HCT116 (cell line): ENCODE measurements at places on chromosomes 1 and 21. TPM values are rescaled to one million over a fixed set of nuclear protein-coding genes. Genes with fewer than 3 reads are reported as not detected.

DNA sequence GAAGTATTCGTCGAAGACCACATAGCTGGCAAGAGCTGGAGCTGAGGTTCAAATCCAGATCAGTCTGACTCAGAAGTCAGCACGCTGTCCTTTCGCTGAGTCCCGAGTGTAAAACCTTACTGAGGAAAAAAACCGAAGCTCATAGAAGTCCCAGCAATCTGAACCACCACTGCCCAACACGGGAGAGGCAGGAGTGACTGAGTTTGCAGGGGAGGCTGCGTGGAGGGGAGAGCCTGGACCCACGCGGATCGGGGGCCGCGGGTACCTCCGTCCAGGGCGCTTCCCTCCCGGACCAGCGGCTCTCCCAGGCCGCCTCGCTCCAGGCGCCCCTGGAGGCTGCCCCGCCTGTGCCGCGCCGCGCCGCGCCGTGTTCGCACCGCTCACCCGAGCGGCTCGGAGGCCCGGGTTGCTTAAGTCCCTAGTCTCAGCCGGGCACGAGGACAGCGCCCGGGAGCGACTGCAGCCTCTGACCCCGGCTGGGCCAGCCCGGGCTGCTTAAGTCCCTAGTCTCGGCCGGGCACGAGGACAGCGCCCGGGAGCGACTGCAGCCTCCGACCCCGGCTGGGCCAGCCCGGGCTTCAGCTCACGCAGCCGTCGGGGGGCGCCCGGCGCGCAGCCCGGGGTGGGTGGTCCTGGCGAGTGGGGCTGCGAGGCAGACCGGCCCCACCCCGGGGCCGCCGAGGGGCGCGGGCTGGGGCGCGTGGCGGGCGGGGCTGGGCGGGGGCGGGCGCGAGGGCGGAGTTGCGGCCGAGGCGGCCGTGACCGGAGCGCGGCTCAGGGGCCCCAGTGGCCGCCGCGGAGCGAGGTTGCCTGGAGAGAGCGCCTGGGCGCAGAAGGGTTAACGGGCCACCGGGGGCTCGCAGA is at the start of gene ADAMTSL4:
ADAMTSL4 (plus strand) TSS at position 777 of the 864 bp plus-strand sequence. CDS start 2,881 bp downstream, outside the sequence.
- DNase-seq = no peak

DNA sequence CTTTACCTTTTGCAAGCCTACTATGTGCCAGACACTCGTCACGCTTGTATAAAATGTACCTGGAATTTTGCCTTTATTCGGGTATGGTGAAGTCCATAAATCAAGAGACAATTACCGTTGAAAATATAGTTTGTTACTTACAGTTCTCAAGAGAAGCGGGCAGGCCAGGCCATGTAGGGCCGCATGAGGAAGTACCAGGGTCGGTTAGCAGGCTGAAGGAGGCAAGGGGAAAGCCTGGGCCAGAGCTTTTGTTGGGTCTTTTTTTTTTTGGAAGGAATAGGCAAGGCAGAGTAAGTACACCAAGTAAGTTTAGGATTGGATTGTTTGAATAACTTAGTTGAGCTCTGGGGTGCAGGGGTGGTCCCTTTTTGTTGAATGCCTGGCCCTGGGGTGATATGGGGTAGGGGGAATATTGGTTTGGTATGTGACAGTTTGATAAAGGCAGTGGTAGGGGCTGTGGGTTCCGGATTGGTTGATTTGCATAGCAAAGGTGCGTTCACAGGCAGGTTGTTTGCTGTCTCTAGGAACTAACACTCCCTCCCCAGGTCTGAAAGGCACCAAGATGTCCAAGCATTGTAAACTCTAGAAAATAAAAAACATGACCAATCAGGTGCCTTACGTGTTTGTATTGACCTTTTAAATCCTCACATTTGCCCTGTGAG is 80.7 kb downstream of the KAZN start:
- DNase-seq = no peak

GRCh38 chr1:38210021-38210894 is 163.7 kb upstream of the POU3F1 start:
- DNase-seq = no peak

DNA sequence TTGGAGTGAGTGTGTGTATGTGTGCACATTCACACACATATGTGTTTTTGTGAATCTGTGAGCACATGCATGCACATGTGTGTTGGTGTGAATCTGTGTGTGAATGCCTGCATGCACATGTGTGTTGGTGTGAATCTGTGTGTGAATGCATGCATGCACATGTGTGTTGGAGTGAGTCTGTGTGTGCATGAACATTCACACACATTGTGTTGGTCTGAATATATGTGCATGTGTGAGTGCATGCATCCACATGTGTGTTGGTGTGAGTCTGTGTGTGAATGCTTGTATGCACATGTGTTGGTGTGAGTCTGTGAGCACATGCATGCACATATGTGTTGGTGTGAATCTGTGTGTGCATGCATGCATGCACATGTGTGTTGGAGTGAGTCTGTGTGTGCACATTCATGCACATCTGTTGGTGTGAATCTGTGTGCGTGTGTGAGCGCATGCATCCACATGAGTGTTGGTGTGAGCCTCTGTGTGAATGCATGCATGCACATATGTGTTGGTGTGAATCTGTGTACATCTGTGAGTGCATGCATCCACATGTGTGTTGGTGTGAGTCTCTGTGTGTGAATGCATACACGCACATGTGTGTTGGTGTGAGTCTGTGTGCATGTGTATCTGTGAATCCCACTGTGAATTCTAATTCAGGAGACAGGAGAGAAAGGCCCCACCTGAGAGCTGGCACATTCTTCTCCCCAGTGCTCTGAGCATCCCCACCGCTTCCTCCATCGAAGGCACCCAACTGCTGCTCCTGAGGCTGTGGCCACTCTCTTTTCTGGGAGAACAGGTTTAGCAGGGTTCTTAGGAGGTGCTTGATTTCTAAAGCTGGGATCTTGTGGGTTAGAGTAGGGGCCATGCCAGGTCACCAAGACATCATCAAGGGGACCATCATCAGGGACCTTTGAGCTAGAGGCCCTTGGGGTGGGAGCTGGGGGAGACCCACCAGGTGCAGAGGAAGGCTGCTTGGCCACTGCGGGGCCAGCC is 117.5 kb upstream of the ARHGEF16 start:
- no peak for DNase-seq

Gene ERICH3
- total RNA-seq = not detected

- peak; percentile 42 for DNase-seq
Measured at GRCh38 chr1:243542739-243543415, 287.0 kb downstream of the SDCCAG8 start.

DNA sequence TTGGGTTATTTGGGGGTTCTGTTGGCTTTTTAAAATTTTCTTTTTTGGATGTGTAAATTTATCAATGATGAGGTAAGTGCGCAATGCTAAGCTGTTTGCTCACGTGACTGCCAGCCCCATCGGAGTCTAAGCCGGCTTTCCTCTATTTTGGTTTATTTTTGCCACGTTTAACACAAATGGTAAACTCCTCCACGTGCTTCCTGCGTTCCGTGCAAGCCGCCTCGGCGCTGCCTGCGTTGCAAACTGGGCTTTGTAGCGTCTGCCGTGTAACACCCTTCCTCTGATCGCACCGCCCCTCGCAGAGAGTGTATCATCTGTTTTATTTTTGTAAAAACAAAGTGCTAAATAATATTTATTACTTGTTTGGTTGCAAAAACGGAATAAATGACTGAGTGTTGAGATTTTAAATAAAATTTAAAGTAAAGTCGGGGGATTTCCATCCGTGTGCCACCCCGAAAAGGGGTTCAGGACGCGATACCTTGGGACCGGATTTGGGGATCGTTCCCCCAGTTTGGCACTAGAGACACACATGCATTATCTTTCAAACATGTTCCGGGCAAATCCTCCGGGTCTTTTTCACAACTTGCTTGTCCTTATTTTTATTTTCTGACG is 3.1 kb downstream of the OLIG2 start:
- DNase-seq = no peak

GRCh38 chr1:100036718-100037655 is 67.2 kb downstream of the SLC35A3 start:
- no peak for DNase-seq

Gene FAM110D
- 0.34 TPM for total RNA-seq

DNA sequence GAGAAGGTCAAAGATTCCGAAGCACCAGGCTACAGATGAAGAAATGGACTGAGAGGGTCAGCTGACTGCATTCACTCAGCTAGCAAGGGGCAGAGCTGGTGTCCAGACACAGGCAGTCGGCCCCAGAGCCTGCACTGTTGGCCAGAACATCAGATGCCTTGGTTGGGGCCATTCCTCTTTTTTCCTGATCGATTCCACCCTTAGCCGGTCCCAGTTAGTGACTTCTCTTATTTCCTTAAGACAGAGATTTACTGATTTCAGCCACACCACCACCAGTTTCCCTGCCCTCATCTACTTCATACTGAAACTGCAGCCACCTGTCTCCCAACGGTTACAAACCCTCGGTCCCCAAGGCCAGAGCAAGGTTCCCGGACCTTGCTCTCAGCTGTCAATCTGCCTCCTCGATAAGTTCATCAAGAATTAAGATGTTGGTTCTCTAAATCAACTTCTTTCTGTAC is 11.5 kb downstream of the CD58 start:
- no peak for DNase-seq

GRCh38 chr1:88061492-88062177 is 622.4 kb upstream of the PKN2 start:
- DNase-seq = peak; percentile 61

DNA sequence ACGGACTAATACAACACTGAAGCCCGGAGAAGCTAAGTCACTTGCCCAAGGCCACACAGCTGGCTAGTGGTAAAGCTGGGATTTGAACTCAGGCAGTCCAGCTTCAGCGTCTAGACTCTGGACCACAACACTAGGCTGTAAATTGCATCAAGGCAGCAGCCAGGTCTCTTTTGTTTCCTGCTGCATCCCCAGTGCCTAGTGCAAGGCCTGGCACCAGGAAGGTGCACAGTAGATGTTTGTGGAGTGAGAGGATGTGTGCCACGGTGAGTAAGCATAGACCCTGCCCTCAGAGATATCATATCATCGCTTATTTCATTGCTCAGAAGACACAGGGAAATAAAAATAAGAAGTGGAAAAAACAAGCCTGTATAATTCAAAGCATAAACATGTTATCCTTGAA is 40.9 kb downstream of the IGSF21 start:
- DNase-seq = no peak

Gene OR6K3
- not detected for total RNA-seq

Gene TAS1R1
- total RNA-seq = not detected

Gene S100A14
- 252 TPM for total RNA-seq

Gene SMAP2
- 16.4 TPM for total RNA-seq

DNA sequence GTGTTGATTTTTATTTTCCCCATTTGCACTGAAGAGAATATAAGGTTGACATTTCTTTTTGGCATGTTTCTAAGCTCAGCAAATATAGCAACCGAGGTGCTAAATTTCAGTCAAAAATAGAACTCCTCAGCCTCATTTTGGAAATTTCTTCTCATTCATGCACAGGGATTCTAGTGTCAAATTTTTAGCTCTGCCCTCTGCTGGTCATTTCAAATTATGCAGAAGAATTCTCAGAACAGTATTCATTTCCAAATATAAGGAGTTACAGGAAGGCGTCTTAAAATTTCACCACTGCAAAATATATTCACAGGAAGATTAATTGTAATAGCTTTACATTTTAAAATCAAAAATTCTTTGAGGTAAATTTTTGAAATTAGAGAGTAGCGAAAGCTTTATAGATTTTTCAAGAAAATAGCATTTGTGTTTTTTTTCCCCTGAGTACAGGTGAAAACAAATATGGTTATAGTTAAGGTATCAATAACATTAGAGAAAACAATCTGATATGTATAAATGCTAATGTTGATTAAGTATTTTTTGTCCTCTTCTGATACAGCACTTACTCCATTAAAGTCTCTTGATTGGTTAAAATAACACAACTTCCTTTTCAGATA is 57.9 kb downstream of the FMN2 start:
- no peak for DNase-seq

Gene DYNLT4
- total RNA-seq = 0.96 TPM

Gene BGLAP
- total RNA-seq = 1.4 TPM

DNA sequence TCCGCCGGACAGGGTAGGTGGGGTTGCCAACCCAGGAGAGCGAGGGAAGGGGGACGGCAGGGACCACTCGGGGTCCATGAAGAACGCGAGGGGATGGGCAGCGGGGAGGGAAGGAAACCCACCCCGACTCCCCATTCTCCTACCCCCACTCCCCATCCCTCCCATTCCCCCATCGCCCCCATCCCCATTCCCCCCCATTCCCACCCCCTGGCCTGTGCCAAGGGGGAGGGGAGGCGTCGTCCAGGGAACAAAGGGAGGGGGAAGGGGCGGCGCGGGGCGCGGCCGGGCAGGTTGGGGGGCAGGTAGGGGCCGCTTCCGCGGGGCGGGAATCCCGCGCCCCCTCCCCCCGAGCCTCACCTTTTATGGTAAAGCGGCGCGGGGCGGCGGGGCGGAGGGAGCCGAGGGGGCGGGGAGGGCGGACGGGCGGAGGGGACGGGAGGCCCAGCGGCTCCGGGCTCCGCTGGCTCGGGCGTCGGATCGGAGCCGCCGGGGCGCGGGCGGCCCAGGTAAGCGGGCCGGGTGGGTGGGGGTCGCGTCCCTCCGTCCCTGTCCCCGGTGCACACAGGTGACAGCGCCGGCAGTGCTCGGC is at the start of gene FBLIM1:
FBLIM1 (plus strand) TSS at position 453 of the 589 bp plus-strand sequence. CDS start 6,189 bp downstream, outside the sequence.
- no peak for DNase-seq

Gene GJA5
- not detected for total RNA-seq

- DNase-seq = no peak
Measured at GRCh38 chr1:56227886-56228285, 351.5 kb downstream of the PLPP3 start.

DNA sequence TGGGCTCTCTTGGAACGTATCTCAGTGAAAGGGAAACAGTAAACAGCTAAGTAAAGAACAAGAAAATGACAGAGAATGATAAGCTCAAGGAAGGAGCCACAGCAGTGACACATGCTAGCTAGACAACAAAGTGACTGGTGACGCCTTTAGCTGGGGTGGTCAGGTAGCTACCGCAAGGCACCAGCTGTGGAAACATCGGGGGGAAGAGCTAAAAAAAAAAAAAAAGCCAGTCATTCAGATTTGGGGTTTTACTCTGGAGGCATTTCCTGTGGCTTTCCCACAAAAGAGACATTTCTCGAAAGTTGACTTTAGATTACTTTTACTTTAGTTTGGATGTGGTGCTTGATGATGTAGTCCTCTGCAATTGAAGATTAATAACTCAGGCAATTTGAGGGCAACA is 2.1 kb downstream of the FHAD1 start:
- no peak for DNase-seq

DNA sequence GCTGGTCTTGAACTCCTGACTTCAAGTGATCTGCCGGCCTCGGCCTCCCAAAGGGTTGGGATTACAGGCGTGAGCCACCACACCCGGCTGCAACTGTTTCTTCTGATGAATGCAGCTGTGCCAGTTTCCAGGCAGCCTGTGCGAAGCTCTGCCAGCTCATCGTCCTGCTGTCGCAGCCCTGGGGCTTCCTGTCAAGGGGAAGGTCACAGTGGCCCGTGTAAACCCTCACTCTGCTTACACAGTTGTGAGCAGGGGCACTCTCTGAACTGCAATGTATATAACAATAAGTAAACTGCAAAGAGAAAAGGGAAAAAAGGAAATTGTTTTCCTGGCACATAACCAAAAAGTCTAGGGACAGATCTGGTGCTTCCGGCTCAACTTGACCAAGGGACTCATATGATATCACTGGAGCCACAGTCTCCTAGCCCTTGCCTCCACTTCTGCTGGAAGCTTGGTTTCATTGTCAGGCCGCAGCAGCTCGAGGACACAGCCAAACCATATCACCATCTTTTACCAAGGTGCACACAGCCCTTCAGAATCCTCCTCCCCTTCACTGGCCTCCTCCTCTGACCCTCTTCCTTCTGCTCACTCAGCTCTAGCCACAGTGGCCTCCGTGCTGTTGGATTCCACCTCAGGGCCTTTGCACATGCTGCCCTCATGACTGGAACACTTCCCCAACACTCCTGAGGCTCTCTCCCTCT is 22.8 kb upstream of the LBR start:
- DNase-seq = no peak

Gene ARHGEF2
- total RNA-seq = 90.1 TPM

GRCh38 chr1:56508523-56508983 is 70.8 kb downstream of the PLPP3 start:
- no peak for DNase-seq
